Activated T-helper 17 cell treated with anti-CD3 and anti-CD28 coated beads, Interleukin-2, amount 50 U/mL, for 72 hours (primary cell): ENCODE measurements at places on chromosomes 12 and 14. TPM values are rescaled to one million over a fixed set of nuclear protein-coding genes. Genes with fewer than 3 reads are reported as not detected.
A peak's percentile ranks its signal among the peaks of the same experiment; 100 is the strongest.

The SPSB2 gene
- 2.2 TPM for total RNA-seq

The AICDA gene
- not detected for total RNA-seq

The EPYC gene
- not detected for total RNA-seq

The TTC9 gene
- 4.7 TPM for total RNA-seq

The RTL1 gene
- not detected for total RNA-seq

The MYF5 gene
- not detected for total RNA-seq

The ADAMTS20 gene
- 0.05 TPM for total RNA-seq

The MIP gene
- total RNA-seq: not detected

The GSKIP gene
- 8.8 TPM for total RNA-seq

The HOXC5 gene
- total RNA-seq: not detected

The RD3L gene
- total RNA-seq: not detected

The ESPL1 gene
- 80.1 TPM for total RNA-seq

The PLA2G1B gene
- not detected for total RNA-seq

The ACVR1B gene
- 6.8 TPM for total RNA-seq

The FGFR1OP2 gene
- 77.4 TPM for total RNA-seq

The ATXN3 gene
- 21.8 TPM for total RNA-seq

The SELPLG gene
- 89.1 TPM for total RNA-seq

DNA sequence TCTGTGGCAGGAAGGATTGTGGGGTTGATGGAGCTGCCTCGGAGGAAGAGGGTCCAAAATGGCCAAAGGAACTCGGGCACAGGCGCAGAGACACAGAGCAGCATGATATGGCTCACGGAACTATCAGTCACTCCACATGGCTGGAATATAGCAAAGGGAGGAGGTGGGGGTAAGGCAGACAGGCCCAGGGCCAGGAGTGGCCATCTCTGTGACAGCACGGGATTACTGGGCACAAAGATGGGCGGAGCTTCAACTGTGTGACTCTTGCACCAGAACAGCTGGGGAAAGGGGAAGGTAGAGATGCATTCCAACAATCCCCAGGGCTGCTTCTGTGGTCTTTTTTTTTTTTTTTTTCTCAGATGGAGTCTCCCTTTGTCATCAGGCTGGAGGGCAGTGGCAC, 24.8 kb upstream of the EML1 start:
- ATAC-seq: no peak

- ATAC-seq: no peak
These were observed 47.2 kb downstream of the DRAM1 start for GRCh38 chr12:101924618-101925017.

- no peak for ATAC-seq
These were observed 270.3 kb downstream of the CCDC91 start for GRCh38 chr12:28460420-28461130.

DNA sequence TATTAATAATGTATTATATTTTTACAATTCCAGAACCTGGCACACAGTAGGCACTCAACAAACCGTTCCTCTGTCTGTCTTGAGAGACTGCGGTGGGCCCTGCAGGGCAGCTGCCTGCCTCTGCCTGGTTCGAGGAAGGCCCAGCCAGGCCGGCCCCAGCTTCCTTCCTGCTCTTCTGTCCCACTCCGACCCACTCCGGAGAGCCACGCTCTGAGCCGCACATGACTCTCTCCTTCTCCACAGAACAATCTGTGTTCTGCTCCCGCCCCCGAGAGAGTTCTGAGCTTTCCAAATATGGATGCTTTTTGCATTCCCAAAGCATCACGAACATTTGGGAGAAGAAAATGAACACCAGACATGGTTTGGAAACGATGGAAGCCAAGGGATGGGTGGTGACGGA, 57.3 kb downstream of the TTC7B start:
- ATAC-seq: no peak

DNA sequence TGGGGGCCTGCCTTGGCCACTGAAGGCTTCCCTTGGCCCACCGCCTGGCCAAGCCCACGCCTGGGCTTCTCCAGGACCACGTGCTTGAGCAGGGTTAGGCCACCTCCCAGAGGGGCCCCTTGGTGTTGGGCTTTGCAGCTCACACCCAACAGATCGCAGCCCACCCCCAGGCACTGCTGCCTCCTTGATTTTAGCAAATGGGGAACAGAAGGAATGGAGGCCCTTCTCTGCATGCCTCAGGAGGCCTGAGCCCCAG, 23.3 kb downstream of the RAB35 start:
- peak; percentile 5 for ATAC-seq

- ATAC-seq: no peak
These were observed 1532.3 kb upstream of the TMEM132C start for GRCh38 chr12:126734710-126735109.

DNA sequence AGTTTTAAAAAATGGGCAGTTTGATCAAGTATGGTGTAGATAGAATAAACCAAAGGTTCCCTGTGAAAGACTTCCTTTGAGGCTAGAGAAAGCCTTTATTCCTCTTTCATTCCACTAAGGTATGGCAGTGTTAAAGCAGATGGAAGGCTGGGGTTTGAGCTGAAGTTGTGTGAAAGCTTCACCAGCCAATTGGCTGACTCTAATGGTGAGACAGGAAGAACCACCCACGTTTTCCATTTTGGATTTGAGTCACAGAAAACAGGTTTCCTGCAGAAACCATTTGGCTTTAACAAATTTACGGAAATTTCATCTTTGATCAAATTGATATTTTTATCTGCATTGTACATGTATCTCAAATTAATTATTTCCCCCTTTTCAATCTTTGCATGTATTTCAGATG, 455.0 kb downstream of the PCNX1 start:
- no peak for ATAC-seq

- no peak for ATAC-seq
These were observed 123.7 kb upstream of the MDM1 start for GRCh38 chr12:68455691-68456345.

GRCh38 chr14:95444132-95445129, 72.0 kb downstream of the SYNE3 start:
- ATAC-seq: no peak

GRCh38 chr14:24442240-24443052, at the start of gene SDR39U1:
TSS of gene SDR39U1 (minus strand) at chr14:24442776. CDS start at chr14:24442769, 7 bp downstream.
- peak; percentile 90 for ATAC-seq

DNA sequence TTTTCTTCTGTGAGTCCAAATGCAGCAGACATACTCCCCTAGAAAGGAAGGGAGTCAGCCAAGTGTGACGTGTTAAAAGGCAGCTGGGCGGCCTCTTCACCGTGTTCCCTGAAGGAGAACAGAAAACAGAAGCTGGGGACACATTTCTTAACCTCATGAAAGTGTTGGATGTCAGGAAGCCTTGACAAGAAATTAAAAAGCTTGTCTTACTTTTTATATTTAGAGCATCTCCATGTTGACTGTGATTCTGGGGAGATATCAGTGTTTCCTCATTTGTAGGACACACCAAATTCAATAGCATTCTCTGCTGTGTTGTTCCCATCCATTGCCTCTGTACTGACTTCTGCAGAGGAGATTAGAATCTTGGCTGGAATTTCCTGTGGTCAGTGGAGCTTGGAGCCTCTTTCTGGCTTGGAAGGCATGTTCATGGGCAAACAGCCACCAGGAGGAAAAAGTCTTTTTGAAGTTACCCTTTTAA, 93.7 kb downstream of the RMST start:
- no peak for ATAC-seq

DNA sequence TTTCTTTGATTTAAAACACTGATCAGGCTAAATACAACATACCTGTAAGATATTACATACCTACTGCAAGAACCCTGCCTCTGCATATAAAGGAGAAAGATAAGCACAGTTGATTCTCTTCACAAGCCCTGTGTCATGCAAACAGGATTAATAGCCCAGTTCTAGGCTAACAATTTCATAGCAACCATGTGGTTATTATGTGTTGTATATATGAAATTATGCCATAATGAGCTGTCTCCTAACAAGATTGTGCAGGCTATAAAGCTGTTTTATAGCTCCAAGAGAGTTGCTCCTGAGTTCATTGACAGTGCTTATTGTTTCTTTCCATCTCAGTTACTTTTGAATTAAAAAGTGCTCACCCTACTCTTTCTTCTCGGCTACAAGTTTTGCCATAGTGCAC, 609.3 kb downstream of the DIO2 start:
- ATAC-seq: no peak

DNA sequence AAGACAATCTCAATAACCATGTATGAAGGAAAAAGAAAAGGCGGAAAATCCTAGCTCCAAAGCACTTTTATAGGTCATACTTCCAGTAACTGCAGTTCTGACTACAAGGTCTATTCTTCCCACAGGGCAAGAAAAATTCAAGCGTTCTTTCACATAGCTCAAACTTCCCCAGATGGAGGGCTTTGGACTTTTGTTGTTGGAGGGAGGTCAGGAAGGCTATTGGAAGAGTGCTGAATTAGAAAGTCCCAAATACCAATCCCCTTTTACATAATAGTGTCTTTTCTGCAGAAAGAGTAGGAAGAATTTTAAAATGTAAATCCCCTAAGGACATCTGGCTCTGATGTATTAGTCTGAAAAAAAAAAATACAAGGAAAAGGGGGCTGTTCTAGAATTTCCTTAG, 309.4 kb downstream of the MDGA2 start:
- ATAC-seq: no peak

DNA sequence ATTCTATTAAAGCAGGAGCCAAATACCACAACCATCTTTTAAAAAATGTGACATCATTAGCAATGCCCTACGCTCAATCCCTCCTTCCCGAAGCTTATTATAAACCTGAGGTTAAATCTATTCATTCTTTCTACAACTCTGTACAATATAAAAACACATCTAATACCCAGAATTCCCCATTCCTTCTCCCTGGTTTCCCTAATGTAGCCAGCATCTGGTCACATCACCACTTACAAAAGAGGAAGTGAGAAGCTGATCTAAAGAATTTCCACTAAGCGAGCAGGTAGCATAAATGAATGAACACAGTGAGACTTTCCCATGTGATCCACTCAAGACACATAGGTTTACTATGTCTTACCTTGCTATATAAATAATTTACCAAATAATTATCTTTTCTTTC, 90.4 kb downstream of the LRP6 start:
- no peak for ATAC-seq

DNA sequence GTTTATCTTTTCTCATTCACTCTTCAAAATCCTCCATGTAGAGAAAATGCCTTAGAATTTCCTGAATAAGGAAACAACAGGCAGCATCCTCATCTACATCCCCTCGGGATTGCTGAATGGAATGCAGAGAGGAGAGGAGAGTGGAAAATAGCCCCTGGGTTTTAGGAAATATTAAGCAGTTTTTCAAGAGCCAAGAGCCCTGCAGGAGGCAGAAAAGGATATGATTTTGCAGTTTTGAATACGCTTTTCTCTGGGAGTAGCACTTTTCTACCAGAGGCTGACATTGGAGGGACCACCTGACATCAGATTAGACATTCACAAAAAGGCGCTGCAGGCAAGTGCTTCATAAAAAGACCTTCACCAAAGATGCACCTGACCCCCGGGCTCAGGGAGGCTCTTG, 362.2 kb upstream of the SFSWAP start:
- no peak for ATAC-seq

GRCh38 chr12:6963016-6963731, 7.3 kb downstream of the PHB2 start:
- no peak for ATAC-seq

GRCh38 chr12:83123039-83123438, 436.3 kb downstream of the TMTC2 start:
- ATAC-seq: peak; percentile 92

GRCh38 chr12:92759634-92760268, 57.0 kb downstream of the PLEKHG7 start:
- ATAC-seq: no peak

DNA sequence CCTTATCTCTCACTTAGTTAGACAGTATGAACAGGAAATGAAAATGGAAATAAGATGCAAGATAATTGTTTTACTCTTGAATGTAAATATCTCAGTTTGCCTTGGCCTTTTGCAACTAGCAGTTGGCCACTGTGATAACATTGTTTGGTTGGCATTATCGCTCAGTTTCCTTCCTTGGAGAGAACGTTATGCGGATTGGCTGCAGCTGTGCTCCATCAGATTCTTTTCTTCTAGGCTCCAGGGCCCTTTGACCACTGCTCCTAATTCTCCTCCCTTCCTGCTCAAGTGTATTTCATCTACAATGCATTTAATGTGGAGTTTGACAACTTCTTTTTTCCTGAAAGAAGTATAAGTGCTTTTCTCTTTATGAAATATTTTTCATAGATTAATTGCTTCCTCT, 284.2 kb downstream of the ADAMTS20 start:
- ATAC-seq: no peak

DNA sequence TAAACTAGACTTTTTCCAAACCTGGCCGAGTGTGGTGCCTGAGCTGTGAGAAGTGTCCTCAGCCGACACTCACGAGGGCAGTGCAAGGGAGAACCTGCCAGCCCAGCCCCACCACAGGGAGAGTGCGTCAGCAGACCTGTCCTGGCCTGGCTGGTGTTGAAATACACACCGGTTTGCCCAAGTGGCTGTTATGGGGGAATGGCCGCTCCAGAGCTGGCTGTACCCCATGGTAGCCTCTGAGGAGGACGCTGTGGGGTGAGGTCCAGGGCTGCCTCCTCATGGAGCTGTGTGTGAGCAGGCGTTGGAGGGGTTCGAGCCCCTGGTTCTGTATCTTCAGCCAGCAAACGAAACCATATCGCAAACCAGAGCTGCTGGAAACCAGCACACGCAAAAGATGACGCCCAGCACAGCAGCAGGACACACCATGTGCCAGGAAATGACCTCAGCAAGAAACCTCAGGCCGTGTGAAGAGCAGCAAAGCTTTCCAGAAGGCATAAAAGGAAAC, 9.4 kb downstream of the ANKRD9 start:
- peak; percentile 68 for ATAC-seq

GRCh38 chr12:64759035-64759894, at the start of gene GNS:
TSS of gene GNS (minus strand) at chr12:64759406. CDS start at chr12:64759276, 130 bp downstream.
- peak; percentile 91 for ATAC-seq

DNA sequence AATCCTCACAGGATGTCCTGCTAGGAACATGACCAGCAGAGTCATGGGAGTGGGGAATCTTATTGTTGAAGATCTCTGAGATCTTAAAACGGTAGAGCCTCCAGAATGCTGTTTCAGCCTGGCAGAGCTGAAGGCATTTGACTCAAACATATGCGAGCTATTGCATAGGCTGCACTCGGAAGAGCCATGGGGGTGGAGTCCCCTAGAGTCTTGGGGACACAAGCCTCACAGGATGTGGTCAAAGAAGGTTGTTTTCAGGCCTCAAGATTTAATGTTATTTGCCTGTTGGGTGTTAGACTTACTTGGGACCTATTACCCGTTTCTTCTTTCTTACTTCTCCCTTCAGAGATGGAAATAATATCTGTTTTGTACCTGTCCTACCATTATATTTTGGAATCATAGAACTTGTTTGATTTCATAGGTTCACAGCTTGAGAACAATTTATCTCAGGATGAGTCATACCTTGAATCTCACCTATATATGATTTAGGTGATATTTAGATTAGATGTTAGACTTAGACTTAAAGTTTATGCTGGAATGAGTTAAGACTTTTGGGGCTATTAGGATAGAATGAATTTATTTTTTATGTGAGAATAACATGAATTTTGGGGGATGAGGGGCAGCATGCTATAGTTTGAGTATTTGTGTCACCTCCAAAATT, 172.2 kb upstream of the ATP2B1 start:
- peak; percentile 93 for ATAC-seq

GRCh38 chr14:95167177-95167576, 9.8 kb upstream of the DICER1 start:
- ATAC-seq: no peak

- no peak for ATAC-seq
These were observed 30.9 kb upstream of the PLEKHG6 start for GRCh38 chr12:6279631-6280030.
